ENCODE measurements at places on chromosomes 1 and 21.

DNA sequence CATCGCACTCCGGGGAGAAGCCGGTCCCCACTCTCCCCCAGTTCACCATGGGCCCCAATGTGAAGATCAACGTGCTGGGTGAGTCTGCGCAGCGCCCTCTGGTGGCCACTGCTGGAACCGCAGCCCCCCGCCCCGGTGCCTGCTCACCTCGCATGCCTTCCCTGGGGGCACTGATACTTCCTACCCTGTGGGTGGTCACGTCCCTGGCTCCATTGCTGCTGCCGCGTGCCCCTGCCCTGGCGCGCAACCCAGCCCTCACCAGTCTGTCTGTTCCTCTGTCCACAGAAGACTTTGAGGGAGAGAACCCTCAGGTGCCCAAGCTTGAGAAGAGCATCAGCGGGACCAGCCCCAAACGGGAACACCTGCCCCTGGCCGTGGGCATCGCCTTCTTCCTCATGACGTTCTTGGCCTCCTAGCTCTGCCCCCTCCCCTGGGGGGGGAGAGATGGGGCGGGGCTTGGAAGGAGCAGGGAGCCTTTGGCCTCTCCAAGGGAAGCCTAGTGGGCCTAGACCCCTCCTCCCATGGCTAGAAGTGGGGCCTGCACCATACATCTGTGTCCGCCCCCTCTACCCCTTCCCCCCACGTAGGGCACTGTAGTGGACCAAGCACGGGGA, 7.6 kb downstream of the EFNA3 start:
- DNase-seq, result no peak

GRCh38 chr1:8121261-8122159, 95.4 kb upstream of the ERRFI1 start:
- peak; percentile 84 for DNase-seq

- peak; percentile 43 for DNase-seq
Measured at GRCh38 chr1:37574834-37575480, 18.2 kb downstream of the DNALI1 start.

DNA sequence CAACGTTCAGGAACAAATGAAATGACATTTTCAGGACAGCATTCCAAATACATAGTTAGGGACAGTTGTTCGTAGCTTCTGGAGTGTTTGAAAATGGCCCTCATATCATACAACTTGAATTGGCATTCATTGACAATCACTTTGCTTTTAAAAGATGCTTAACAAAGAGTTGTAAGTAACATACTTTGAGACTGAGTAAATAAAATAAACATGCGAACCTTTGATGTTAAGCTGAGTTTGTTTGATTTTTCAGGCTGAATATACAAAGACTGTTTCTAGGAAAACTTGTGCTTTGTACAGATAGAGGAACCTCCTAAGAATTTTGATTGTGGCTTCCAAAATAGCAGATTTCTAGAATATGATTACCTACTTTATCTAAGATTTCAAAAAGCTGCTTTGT, 45.3 kb downstream of the ITSN1 start:
- DNase-seq, result no peak

GRCh38 chr1:14756589-14757285, 158.3 kb downstream of the KAZN start:
- DNase-seq, result no peak

- no peak for DNase-seq
Measured at GRCh38 chr1:242019018-242019417, 20.1 kb upstream of the MAP1LC3C start.

DNA sequence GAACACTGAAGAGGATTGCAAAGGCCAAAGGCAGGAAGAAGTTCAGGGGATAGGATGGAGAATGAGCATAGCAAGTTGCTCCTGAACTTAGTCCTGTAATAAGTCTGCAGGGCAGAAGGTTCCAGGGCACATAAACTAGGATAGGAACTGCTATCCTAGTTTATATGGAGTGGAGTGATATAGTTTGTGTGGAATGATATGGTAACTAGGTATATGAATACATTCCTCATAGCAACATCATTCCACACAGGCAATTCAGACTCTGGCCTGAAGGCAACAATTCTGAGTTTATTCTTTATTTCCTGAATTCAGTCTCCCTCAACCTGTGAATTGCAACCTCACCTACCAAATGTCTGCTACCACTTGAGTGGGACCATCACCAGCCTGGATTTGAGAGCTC, 154.9 kb upstream of the GREM2 start:
- DNase-seq, result no peak

DNA sequence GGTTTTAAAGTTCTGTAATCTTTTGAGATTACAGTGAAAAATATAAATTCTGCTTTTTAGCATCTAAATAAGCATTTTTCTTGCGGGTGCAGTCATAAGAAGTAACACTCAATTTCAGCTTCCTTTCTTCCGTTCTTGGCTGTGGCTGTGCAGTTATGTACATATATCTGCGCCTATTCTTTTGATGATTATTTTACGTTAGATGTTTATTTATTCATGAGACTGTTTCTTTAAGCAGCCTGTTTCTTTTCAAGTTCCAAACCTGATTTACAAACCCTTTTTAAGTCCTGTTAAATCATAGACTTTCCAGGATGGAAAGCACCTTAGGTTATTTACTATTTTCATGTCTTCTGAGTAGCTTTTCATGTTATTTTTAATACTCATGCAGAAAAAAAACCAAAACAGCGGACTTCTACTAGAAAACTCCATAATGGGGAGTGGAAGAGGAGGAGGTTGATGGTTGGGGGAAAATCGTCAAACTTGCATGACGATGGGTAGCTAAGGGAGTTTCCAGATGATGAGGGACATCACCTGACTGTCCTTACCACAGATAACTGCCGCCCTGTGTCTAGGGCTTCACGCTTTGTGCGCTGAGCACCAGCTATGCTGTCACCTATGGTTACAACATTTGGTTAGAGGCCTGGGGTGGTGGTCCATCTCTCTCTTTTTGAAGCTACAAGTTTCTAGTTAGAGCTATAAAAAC, 2.6 kb downstream of the PRDM2 start:
- DNase-seq, result no peak

- no peak for DNase-seq
Measured at GRCh38 chr1:27153927-27154358, 982 bp downstream of the SLC9A1 start.

- DNase-seq, result no peak
Measured at GRCh38 chr1:69221524-69221923, 346.2 kb upstream of the LRRC7 start.

DNA sequence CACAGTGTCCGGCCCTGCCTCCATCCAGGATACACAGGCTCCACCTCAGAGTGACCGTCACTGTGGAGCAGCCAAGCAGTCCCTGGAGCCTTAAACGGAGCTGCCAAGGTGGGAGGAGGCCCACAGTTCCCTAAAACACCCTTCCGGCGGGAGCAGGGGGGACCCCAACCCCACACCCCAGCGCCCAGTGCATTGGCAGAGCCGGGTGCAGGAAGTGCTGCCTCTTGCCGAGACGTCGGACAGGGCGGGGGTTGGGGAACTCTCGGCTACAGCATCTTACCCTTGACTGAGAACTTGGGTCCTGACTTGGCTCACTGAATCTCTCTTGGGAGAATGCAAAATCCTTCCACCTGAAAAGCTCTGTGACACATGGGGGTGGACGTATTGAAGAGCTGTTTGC, 38.7 kb upstream of the TMEM51 start:
- no peak for DNase-seq
